Naive thymus-derived CD8-positive, alpha-beta T cell (primary cell): ENCODE measurements at places on chromosomes 13 and 19.
A peak's percentile ranks its signal among the peaks of the same experiment; 100 is the strongest.

DNA sequence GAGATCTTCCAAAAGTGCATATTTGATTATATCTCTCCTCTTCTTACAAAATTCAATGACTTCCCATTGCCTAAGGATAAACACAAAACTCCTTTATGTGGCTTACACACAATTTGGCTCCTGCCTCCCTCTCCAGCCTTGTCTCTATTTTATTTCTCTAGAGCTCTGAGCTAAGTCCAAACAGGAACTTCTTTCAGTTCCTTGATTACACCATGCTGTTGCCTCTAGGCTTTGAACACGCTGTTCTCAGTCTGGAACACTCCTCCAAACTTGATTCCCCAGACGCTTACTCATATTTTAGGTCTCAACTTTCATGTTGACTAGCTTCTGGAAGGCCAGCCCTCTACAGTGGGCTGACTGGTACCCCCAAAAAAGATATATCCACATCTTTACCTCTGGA, 258.5 kb downstream of the COG6 start:
- H3K4me3 ChIP-seq = no peak overlapping the region
- H3K27me3 ChIP-seq = no peaks in the 10 kb centered on the region
- peaks cover 11% of the 10 kb centered on the region for H3K4me1 ChIP-seq
- H3K36me3 ChIP-seq = peaks cover 5% of the 10 kb centered on the region
- DNase-seq = no peak

DNA sequence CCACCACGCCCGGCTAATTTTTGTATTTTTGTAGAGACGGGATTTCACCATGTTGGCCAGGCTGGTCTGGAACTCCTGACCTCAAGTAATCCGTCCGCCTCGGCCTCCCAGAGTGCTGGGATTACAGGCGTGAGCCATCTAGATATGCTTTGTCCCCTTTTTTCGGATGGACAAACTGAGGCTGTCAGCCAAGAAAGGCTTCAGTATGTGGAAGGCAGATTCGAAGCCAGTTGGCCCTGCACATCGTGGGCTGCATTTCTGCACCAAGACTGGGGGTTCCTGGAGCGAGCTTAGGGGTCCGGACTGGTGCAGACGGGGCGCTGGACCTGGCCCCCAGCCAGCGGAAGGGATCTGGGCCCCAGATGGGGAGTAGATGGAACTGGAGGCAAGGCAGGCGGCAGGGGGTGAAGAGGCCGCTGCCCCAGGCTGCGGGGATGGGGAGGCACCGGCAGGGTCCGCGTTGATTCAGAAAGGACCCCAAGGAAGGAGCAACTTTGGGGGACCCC, 9.7 kb upstream of the JUND start:
- peak overlapping the region; percentile 94 for H3K4me3 ChIP-seq
- peaks cover 65% of the 10 kb centered on the region for H3K4me1 ChIP-seq
- peak; percentile 26 for DNase-seq

DNA sequence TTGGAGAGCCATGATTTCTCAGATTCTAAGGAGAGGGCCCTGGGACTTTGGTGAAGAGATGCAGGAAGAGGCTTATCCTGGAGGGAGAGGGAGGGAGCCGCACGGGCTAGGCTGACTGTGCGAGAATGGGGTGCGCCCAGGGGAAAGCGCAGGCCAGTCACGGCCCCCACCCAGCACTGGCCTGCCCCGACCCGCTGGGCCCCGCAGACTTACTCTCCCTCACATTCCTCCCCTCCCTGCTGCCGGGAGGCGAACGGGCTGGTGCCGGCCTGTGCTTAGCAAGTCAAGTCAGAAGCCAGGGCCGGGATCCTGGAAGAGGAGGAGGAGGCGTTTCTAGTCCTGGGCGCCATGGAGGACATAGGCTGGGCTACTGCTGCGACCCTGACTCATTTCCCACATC, 120.0 kb downstream of the CRYL1 start:
- H3K27ac ChIP-seq = no peak overlapping the region
- H3K36me3 ChIP-seq = peaks cover 18% of the 10 kb centered on the region
- no peaks in the 10 kb centered on the region for H3K27me3 ChIP-seq
- DNase-seq = no peak
- H3K4me3 ChIP-seq = no peak overlapping the region

- peaks cover 26% of the 10 kb centered on the region for H3K27me3 ChIP-seq
- no peak for DNase-seq
- no peak overlapping the region for H3K27ac ChIP-seq
- no peaks in the 10 kb centered on the region for H3K4me1 ChIP-seq
- no peaks in the 10 kb centered on the region for H3K36me3 ChIP-seq
- H3K4me3 ChIP-seq = no peak overlapping the region
Measured at GRCh38 chr13:110377178-110377825, 70.2 kb downstream of the COL4A2 start.

DNA sequence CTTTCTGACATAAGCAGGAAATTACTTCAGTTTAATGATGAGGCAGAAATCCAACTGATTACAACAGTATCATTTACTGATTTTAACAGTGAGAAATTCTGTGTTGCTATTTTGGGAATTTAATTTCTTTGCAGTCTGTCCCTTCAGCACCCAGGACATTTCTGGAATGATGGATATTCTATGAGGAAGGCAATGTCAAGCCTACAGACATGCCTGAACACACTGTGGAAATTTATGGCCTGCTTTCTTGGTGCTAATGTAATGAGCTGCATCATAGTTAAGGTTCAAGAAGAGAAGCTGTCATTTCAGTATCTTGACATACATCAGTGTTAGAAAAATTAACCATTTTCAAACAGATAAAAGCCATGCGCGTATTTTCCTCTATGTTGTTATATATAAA, 87.7 kb downstream of the SLITRK1 start:
- H3K27ac ChIP-seq = no peak overlapping the region
- no peak for DNase-seq
- H3K4me1 ChIP-seq = no peaks in the 10 kb centered on the region
- H3K27me3 ChIP-seq = no peaks in the 10 kb centered on the region

DNA sequence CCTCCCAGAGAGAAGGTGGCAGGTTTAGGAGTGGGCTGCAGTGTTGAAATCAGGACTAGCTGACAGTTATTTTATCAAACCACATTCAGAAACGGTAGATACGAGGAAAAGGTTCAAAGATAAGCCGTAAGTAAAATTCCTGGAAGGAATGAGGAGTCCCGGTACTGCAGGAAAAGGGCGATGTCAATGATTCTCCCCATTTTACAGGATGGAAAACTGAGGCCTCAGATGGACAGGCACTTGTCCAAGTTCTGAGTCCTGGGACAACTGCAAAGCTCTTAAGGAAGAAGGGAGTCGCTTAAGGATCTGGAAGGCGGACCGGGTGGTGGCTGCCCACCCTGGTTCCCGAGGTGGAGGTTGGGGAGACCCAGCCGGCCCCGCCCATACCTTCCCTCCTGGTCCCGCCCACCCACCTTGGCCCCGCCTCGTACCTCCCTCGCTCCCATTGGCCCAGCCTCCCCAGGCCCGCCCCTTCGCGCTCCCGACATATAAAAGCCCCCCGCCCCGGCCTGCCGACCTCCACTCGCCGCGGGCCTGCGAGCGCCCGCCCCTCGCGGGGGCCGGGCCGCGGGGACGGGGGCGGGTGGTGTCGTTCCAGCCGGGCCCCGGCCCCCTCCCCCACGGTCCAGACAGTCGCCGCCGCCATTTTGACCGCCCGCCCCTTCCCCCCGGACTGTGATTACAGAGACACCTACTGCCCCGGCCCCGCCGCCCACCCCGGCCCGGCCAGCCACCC, 603 bp downstream of the RFX1 start:
- H3K27ac ChIP-seq = peak overlapping the region; percentile 100
- H3K4me1 ChIP-seq = peaks cover 57% of the 10 kb centered on the region
- DNase-seq = peak; percentile 95
- H3K4me3 ChIP-seq = peak overlapping the region; percentile 95
- no peaks in the 10 kb centered on the region for H3K27me3 ChIP-seq
- no peaks in the 10 kb centered on the region for H3K36me3 ChIP-seq
